ENCODE measurements at places on chromosomes 1 and 21.

- no peak for DNase-seq
These were observed 75.2 kb upstream of the S1PR1 start for GRCh38 chr1:101161619-101162018.

DNA sequence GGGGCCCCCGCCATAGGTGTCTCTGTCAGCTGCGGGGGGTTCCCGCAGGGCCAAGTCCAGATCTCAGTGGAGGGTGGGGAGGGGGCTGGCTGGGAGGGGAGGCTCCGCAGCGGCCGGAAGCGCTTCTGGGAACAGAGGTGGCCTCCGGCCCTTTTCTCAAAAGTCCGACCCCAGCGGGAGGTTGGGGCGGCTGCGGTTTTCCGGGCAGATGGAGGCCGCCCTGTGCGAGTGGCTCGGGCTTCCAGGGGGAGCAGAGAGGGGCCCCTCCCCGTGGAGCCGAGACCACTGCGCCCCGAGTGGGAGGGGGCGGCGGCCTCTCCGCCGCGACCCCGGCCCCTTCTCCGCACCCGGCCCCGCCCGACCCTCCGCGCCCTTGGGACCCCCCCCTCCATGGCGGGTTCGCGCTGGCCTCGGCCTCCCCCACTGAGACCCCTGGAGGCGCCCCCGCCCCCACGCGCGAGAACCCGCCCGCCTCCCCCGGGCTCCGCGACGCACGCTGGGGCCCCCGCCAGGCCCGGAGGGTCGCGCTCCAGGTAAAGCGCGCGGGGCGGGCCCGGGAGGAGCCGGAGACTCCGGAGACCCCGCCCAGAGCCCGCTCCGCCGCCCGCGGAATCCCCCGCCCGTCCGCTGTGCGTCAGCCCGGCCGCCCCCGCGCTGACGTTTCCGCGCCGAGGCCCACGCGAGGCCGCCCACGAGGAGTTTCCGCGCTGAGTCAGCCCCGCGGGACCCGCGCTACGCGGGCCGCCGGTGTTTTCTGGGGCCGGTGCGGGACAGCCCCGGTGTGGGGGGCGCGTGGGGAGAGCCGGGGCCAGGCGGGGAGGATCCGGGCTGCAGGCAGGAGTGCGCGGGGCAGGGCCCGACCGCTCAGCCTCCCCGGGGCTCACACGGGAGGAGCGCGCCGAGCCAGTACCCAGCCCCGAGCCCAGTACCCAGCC, 5.2 kb downstream of the TNFRSF18 start:
- peak; percentile 87 for DNase-seq

DNA sequence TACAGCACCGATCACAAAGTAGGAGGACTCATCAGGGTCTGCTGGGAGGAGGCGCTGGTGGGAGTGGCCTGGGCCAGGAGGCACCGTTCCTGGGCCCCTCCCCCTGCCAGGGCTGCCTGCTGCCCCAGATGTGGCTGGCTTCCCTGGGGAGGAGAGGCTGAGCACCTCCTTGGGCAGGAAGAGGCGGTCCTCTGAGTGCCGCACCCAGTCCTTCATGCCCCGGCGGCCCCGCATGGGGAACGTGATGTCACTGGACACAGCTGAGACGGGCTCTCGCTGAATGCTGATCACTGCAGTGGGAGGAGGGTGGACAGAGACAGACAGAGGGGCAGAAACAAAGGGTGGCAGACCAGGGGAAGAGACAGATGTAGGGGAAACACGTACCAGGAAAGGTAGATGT, 24.8 kb downstream of the ADGRB2 start:
- no peak for DNase-seq

GRCh38 chr1:20987831-20988825, 188.6 kb downstream of the EIF4G3 start:
- no peak for DNase-seq

- DNase-seq, result no peak
These were observed 409.9 kb downstream of the HLX start for GRCh38 chr1:221289103-221289502.

DNA sequence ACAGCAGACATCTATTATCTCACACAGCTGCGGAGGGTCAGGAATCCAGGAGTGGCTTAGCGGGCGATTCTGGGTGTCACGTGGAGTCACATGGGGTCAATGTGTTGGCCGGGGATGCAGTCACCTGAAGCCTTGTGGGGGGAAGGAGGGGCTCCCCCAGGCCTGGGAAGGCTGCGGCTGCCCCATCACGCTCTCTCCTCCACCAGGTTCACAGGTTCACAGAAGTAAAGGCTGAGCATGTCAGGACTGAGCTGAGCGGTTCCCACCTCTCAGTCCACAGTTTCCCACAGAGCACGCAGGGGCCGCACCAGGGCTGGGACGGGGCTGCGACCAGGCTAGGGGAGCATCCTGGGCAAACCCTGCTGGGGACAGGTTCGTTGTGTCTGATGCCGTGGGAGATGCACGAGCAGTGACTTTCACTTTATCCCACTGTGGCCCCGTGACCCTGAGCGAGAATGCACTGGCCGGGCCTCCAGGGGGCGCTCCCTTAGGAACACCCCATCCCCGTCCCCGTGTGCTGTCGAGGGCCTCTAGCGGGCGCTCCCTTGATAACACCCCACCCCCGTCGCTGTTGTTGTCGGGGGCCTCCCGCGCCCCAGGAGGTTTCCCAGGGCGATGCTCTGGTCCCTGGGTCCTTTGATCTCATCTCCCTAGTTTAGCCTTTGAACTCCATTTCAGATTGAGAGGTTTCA, 73.2 kb upstream of the TRAPPC10 start:
- DNase-seq, result peak; percentile 89
